ENCODE measurements at places on chromosomes 13 and 19. TPM values are rescaled to one million over a fixed set of nuclear protein-coding genes. Genes with fewer than 3 reads are reported as not detected.

GRCh38 chr13:105089858-105090643 is 1445.4 kb downstream of the EFNB2 start:
- DNase-seq: no peak

DNA sequence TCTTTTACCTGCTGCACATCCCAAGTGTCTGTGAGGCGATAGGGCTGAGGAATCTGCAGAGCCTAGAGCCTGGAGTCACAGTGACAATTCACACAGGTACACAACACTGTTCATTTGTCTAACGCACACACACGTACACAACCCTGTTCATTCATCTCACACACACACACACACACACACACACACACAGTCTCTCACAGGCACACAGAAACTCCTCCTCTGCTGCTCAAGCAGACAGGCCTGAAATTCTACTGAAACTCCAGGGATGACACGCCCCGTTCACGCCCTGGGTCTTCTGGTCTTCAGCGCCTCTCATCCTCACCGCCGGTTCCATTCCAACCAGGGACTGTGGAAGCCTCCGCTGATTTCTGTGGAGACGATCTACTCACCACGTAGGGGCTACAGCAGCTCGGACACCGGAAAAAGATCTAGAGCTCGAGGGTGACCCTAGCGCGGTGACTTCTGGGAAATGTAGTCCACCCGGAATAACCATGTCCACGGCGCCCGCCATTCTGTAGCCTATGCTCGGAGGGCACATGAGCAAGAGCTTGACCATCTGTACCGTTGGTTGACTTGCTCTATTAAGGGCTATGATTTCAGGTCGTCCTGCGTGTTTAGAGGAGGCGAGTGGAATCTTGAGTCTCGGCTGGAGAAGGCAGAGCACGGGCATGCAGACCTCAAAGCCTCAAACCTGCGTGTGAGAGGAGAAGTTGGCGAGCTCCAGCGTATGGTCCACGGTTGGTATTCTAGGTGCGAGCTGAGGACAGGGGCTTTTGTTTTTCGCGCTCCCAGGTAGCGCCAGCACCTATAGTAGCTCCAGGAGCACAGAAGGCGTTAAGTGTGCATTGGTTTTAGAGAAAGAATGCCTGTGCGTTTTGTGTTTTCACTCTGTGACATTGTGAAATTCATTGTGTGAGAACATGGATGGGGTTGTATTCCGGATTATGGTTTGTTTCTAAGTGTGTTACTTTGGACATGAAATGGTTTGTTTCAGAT is 33.4 kb downstream of the ZNF45 start:
- DNase-seq: peak; percentile 86

The PTH2 gene
- not detected for total RNA-seq

DNA sequence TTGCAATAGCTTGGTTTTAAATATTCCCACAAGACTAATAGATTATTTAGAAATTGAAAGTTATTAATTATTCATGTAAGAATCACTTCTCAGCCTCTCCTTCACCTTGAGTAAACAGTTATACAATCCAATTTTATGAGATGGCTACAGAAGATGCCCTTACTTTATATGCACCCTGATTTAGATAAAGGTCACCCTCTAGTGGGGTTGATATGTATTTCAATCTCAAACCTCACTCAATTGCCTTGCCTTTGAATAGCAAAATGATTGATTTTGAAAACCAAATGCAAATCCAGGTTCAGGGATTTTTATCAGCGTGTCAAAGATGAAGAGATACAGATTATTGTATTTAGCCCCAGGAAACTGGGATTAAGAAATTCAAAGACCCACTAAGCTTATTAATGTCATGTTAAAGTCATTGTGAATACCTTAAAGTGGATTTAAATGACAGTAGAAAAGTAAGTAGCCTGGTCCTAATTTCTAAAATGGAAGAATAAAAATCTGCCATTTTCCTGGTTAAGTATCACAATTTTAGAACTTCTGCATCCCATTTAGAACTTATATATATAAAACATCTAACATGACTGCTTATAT is 305.1 kb downstream of the ITGBL1 start:
- DNase-seq: no peak

GRCh38 chr19:13104360-13104847 is 1.7 kb upstream of the LYL1 start:
- DNase-seq: no peak

The KIR3DL1 gene
- total RNA-seq: not detected

DNA sequence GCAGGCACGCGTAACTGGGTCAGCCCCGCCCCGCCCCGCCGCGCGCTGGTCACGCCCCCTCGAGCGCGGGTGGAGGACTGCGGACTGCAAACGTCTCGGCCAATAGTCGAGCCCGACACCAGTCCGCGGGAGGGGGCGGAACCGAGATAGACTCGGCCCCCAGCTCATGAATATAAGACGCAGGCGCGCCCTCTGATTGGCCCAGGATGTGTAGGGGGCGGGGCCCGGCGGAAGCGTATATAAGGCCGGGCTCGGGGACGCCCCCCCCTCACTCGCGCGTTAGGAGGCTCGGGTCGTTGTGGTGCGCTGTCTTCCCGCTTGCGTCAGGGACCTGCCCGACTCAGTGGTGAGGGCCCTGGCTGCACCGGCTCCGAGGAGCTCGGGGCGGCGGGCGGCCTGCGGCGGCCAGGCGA is at the start of gene CIRBP:
TSS of gene CIRBP (plus strand) at position 268 of the 413 bp plus-strand sequence. CDS start 1,602 bp downstream, outside the sequence.
- peak; percentile 100 for DNase-seq

DNA sequence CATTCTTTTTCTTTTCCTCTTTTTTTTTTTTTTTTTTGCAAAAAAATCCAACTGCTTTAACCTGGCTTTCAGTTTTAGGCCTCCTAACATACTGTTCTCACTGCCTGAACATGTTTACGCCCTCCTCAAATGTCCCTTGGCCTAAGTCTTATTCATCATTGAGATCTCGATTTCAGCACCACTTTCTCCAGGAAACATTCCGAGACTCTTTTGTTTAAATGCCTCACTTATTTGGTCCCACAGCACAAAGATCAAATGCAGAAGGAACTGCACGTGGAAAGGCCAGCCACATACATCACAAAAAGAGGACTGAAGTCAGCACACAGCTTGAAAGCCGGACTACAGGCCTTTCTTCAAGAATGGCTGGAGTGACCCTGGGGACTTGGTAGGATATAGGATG is 79.2 kb upstream of the POMP start:
- DNase-seq: no peak

GRCh38 chr13:63287926-63288325 is 1872.3 kb upstream of the PCDH20 start:
- DNase-seq: no peak

The GIPC3 gene
- total RNA-seq: 2.4 TPM

DNA sequence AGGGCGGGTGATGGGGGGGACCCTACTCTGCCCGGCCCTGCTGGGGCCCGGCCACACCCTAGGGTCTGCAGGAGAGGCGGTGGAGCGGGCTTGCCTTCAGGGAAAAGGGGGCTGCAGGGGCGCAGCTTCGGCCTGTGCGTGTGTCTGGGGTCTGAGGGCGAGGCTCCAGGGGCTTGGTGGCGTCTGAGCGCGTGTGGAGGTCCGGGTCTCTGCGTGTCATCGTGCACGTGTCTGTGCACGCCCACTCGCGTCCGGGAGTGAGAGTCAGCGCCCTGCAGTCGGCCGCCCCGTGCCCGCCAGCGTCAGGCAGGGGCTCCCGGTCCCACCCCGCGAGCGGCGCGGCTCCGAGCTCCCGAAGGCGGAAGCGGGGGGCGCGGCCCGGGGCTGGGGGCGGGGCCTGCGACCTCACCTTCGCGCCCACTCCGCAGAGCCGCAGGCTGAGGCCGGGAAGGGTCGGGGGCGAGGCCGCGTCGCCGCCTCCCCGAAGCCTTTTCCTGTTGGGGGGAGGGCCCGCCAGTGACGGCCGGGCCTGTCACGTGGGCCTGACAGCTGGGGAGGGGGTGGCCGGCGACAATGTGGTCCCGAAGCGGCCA is at the start of gene ARHGAP45:
TSS of gene ARHGAP45 (plus strand) at position 420 of the 593 bp plus-strand sequence. CDS start 239 bp downstream, outside the sequence.
- DNase-seq: peak; percentile 62

DNA sequence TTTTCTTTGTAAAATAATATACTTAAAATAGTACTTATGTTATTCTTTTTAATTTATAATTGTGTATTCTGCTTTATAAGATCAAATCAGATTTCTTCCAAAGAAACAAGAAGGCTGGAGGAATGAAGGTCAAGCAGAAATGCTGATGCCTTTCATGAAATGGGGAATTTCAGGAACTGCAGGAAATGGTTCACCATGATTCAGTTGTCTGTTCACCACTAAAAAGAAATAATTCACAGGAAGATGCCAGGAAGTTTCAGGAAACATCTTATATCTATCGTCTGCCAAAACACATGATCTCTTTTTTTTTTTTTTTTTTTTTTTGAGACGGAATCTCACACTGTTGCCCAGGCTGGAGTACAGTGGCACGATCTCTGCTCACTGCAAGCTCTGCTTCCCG is 15.7 kb upstream of the SCEL start:
- DNase-seq: no peak

GRCh38 chr19:39408392-39409207 is 2.0 kb downstream of the ZFP36 start:
- DNase-seq: no peak

- DNase-seq: peak; percentile 78
Measured at GRCh38 chr13:27375686-27376326, 48.6 kb upstream of the GTF3A start.

The NALCN gene
- total RNA-seq: 8.8 TPM

DNA sequence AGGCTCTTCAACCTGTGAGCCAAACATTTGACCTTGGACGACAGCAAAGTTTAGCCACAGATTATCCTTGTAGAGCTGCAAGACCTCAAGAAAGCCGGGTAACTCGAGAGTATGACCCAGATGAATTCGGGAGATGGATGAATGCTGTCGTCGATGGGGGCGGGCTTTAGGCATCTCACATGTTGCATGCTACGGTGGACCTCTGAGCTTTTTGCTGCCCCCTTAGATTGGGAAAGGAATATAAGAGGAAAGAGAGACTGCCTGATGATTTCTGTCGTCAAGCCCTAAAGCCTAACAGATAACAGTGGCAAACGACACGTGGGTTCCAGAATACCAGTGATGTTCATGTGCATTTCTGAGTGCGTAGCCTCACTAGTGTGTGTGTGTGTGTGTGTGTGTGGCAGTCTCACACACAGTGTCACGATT is 730 bp upstream of the ABCC4 start:
- DNase-seq: no peak

- no peak for DNase-seq
Measured at GRCh38 chr13:39468306-39468705, 134.7 kb downstream of the LHFPL6 start.

- no peak for DNase-seq
Measured at GRCh38 chr19:33740811-33741396, 55.8 kb upstream of the KCTD15 start.

DNA sequence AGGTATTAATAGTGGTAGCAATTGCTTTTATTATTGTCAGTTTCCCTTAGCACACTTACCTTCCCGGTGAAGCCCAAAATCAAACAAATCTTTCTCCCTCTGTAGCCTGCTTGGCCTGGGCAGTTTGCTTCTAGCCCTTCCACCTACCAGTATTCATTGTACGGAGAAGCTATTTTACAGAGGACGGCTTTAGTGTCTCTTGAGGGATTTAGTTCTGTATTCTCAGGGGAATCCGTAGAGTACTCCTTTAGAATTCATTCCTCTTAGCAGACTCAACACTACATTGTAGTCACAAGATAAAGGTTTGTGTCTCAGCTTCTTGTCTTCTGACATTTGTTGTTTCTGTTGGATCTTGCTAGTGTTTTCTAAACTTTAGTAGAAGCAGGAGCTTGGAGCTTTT is 24.1 kb upstream of the WTIP start:
- no peak for DNase-seq

The LMTK3 gene
- total RNA-seq: 0.76 TPM

The CACNG7 gene
- not detected for total RNA-seq

The PSG7 gene
- total RNA-seq: not detected

- DNase-seq: no peak
Measured at GRCh38 chr13:70960841-70961443, 852.7 kb upstream of the KLHL1 start.

The OR7E24 gene
- not detected for total RNA-seq

The S1PR4 gene
- 3.1 TPM for total RNA-seq

- DNase-seq: no peak
Measured at GRCh38 chr19:14494910-14495671, 836 bp downstream of the GIPC1 start.

The PCDH20 gene
- total RNA-seq: 0.45 TPM

The ZC3H4 gene
- 50.4 TPM for total RNA-seq

Data from sciatic nerve (tissue), 2 donors.